CD8-positive, alpha-beta memory T cell (primary cell): ENCODE measurements at places on chromosomes 6 and 20.

DNA sequence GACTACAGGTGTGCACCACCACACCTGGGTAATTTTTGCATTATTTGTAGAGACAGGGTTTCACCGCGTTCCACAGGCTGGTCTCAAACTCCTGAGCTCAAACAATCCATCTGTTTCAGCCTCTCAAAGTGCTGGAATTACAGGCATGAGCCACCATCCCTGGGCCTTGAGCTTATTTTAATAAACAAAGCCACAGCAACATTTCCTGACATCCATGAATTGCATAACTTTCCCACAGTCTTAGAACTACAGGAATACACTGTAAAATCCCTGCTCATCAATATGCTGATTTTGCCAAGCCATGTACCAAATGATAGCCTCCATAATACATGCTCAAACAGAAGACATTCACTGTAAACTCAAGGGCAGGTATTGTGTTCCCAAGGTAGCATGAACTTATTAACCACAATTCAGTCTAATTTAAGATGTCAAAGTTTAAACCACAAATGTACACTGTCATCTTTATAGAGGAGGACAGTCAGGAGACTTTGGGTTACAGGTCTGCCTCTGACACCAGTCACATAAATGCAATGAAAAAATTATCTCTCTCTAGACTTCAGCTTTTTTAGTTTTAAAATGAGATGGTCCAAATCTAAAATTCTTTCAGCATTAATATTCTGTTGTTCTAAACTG lies 40.0 kb downstream of the NUDT3 start:
- no peaks in the 10 kb centered on the region for H3K27me3 ChIP-seq
- no peaks in the 10 kb centered on the region for H3K4me1 ChIP-seq
- H3K27ac ChIP-seq = no peak overlapping the region
- DNase-seq = no peak
- no peak overlapping the region for H3K4me3 ChIP-seq
- H3K36me3 ChIP-seq = no peaks in the 10 kb centered on the region

DNA sequence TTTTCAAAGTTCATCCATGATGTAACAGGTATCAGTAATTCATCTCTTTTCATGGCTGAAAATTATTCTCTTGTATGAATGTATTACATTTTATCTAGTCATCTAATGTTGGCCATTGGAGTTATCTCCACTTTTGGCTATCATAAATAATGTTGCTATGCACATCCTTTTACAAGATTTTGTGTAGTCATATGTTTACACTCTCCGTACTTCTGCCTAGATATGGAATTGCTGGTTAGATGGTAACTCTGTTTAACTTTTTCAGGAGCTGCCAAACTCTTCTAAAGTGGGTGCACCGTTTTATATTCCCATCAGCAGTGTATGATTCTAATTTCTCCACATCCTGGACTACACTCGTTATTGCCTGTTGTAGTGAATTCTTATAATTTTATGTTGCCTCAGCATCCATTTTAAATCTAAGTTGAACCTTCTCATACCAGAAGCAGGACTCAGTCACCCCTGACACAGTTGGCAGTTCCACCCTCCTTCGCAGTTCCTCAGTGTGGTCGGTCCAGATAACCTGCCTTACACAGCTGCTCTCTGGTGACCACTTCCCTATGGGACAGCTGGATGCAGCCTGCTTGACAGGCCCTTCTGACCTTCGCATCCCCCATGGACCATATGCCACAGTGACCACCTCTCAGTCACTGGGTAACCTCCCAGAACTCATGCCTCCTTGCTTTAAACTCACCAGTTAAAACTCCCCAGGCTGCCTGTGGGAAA lies 33.9 kb downstream of the KIZ start:
- H3K27me3 ChIP-seq = no peaks in the 10 kb centered on the region
- no peak overlapping the region for H3K4me3 ChIP-seq
- H3K4me1 ChIP-seq = no peaks in the 10 kb centered on the region
- DNase-seq = no peak
- H3K27ac ChIP-seq = no peak overlapping the region

- no peak overlapping the region for H3K27ac ChIP-seq
- DNase-seq = peak; percentile 63
- H3K27me3 ChIP-seq = no peaks in the 10 kb centered on the region
- H3K4me1 ChIP-seq = peaks cover 23% of the 10 kb centered on the region
Measured at GRCh38 chr6:41531591-41532582, 14.3 kb upstream of the FOXP4 start.

DNA sequence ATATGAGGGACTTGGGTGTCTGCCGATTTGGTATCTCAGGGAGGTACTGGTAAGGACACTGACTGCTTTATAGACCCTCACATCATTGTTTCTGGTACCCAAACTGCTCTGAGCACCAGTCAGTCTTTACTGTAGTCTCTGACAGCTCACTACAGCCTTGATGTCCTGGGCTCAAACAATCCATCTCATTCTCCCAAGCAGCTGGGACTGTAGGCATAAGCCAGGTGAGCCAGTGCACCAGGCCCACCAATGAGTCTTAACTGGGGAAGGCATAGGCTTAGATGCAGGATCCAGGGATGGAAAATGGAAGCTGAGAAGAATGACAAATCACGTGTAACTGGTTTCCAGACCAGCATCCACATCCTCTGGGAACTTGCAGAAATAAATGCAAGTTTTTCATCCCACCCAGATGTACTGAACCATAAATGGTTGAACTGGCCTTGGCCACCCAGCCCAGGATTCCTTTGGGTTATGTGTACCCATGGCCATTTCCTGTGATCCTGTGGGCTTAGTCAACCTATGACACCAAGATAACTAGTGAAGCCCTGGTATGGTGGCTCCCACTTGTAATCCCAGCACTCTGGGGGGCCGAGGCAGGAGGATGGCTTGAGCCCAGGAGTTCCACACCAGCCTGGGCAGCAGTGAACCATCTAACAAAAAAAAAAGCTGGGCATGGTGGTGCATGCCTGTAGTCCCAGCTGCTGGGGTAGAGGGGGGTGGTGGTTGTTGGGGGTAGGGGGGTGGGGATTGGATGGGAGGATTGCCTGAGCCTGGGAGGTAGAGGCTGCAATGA lies 5.8 kb downstream of the TUBB start:
- DNase-seq = no peak
- H3K4me1 ChIP-seq = peaks cover 33% of the 10 kb centered on the region
- H3K36me3 ChIP-seq = peaks cover 52% of the 10 kb centered on the region
- no peak overlapping the region for H3K4me3 ChIP-seq
- no peaks in the 10 kb centered on the region for H3K27me3 ChIP-seq
- H3K27ac ChIP-seq = no peak overlapping the region

DNA sequence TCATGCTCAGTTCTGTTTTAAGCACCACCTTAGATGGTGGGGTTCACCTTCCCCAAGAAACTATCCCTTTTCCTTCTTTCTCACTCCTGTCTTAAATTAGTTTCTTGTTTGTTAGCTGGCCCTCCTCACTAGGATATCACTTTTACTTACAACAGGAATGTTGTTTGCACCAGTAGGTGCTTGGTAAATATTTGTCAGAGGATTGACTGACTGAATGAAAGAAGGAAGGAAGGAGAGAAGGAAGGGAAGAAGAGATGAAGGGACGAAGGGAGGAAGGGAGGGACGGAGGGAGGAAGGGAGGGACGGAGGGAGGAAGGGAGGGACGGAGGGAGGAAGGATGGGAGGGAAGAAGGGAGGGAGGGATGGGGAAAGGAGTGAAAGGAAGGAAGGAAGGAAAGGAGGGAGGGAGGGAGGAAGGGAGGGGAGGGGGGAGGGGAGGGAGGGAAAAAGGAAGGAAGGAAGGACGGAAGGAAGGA lies 505 bp upstream of the KCNK15 start:
- H3K4me1 ChIP-seq = peaks cover 4% of the 10 kb centered on the region
- H3K4me3 ChIP-seq = no peak overlapping the region
- no peak overlapping the region for H3K27ac ChIP-seq
- DNase-seq = no peak

- no peaks in the 10 kb centered on the region for H3K27me3 ChIP-seq
- no peak for DNase-seq
- H3K4me1 ChIP-seq = peaks cover 13% of the 10 kb centered on the region
- H3K27ac ChIP-seq = no peak overlapping the region
- no peak overlapping the region for H3K4me3 ChIP-seq
Measured at GRCh38 chr6:45616209-45616608, 238.5 kb upstream of the SUPT3H start.

GRCh38 chr6:30325150-30325872 lies 1.4 kb upstream of the TRIM39 start:
- peak overlapping the region; percentile 98 for H3K27ac ChIP-seq
- no peaks in the 10 kb centered on the region for H3K27me3 ChIP-seq
- DNase-seq = peak; percentile 82
- peaks cover 59% of the 10 kb centered on the region for H3K4me1 ChIP-seq

DNA sequence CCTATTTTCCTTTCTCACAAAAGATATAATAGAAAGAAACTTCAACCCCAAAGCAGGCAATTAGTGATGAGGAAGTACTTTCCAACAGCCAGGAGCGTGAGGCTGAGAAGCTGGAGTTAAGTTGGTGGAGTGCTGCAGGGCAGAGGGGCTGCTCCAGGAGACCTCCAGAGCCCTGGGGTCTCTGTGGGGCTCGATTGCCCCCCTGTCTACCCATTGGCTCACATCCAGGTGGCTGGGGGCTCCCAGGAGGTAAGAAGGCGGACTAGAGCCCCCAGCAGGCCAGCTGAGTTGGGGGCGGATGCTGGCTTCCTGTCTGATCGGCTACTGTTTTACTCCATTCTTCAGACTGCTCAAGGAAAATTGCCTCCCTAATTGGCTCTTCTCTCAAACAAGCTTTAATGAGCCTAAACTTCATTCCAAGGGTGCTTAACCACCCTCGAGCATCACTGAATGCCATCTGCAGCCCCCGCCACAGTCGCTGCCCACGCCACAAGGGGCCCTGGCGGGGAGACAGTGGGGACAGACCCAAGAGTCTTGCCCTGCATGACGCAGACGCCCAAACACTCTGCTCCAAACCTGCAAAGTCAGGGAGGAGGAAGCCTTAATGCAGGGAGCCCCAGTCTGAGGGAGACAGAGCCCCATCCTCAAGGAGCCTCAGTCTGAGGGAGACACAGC lies 78.6 kb downstream of the MDGA1 start:
- H3K4me3 ChIP-seq = no peak overlapping the region
- DNase-seq = no peak
- no peaks in the 10 kb centered on the region for H3K36me3 ChIP-seq
- H3K27ac ChIP-seq = no peak overlapping the region
- peaks cover 11% of the 10 kb centered on the region for H3K4me1 ChIP-seq

DNA sequence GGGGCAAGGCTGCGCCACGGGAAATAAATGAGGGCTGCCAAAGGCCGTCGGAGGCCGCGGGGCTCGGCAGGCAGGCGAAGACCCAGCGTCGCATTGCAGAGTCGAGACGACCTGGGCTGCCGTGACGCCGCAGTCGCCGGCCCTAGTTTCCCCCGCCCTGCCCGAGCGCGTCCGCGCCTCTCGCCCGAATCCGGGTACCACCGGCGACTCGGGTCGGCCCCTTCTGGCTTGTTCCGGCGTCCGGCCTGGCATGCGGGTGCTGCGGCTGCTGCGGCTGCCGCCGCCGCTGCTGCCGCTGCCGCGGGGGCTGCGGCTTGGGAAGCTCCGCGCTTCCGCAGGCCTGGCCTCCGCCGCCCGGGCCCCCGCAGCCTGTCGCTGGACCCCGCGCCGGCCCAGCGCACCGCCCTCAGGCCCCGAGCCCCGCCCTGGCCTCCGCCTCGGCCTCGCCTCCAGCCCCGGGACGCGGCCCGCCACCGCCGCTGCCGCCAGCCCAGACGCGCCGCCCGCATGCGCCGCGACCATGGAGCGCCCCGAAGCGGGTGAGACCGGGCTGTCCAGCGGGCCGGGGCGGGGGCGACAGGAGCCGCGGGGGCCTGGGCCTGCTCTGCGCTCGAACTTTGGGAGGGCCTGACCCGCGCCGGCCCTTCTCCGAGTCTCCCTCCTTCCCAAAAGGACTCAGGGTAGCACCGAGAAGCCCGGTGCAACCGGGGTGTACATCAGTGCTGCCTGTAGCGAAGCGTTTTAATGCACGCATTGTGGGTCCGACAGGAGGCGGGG lies at the start of gene AKAP7:
Gene AKAP7 (plus strand): TSS at position 224 of the 777 bp plus-strand sequence. CDS start 297 bp downstream, at position 521.
- peak; percentile 65 for DNase-seq
- H3K27ac ChIP-seq = peak within 1 kb of the TSS; percentile 22
- peaks cover 12% of the 10 kb centered on the region for H3K4me1 ChIP-seq

- H3K36me3 ChIP-seq = no peaks in the 10 kb centered on the region
- no peaks in the 10 kb centered on the region for H3K27me3 ChIP-seq
- no peaks in the 10 kb centered on the region for H3K4me1 ChIP-seq
- no peak overlapping the region for H3K27ac ChIP-seq
- no peak for DNase-seq
Measured at GRCh38 chr20:54377992-54378773, 97.2 kb upstream of the DOK5 start.

DNA sequence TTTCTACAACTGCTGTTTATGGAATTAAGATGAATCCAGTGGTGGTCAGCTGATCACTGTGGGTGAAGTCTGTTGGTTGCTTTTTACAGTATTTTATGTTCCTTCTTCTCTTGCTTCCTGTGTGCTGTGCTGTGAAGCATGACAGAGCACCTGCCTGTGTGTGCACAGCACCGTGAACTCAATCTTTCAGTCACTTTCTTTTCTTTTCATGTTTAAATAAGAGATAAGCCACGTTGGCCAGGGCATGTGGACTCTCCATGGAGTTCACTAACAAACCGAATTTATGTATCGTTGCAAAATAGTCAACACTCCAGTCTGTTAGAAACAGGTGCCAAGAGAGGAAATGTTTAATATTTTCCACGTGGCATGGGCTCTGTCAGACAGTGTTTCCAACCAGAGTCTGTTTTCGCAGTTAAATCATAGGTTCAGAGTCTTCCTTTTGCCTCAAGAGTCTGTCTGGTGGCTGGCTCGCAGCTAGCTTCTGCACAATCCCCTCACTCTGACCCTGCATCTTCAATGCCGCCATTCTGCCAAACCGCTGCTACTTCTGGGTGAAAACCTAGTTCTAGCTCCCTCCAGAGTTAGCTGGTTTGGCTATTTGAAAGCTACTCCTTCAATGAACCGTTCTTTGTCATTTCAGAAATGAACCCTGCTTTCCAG lies 73.2 kb downstream of the QRSL1 start:
- no peaks in the 10 kb centered on the region for H3K4me1 ChIP-seq
- DNase-seq = no peak
- no peak overlapping the region for H3K27ac ChIP-seq
- no peaks in the 10 kb centered on the region for H3K36me3 ChIP-seq
- H3K4me3 ChIP-seq = no peak overlapping the region

- H3K4me3 ChIP-seq = no peak overlapping the region
- peaks cover 8% of the 10 kb centered on the region for H3K27me3 ChIP-seq
- H3K36me3 ChIP-seq = no peaks in the 10 kb centered on the region
- no peak for DNase-seq
- no peak overlapping the region for H3K27ac ChIP-seq
Measured at GRCh38 chr20:39082622-39083398, 120.7 kb downstream of the DHX35 start.

- no peaks in the 10 kb centered on the region for H3K36me3 ChIP-seq
- H3K4me1 ChIP-seq = no peaks in the 10 kb centered on the region
- H3K4me3 ChIP-seq = no peak overlapping the region
- H3K27me3 ChIP-seq = no peaks in the 10 kb centered on the region
Measured at GRCh38 chr20:8368670-8369069, 236.6 kb downstream of the PLCB1 start.
